ENCODE measurements at places on chromosomes 11 and 22.

DNA sequence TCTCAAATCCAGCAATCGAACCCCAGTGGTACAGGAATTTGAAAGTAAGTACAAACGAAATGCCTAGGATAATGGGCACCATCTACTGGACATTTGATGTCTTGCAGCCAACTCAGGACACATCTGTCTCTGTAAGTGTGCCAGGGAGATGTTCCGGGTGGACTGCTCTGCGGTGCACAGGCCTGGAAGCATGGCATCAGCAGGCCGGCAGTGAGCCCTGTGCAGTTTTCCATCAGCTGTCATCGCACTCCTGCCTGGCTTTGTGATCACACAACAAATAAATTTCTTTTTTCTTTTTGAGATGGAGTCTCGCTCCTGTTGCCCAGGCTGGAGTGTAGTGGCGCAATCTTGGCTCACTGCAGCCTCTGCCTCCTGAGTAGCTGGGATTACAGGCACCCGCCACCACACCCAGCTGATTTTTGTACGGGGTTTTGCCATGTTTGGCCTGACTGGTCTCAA, 71.0 kb downstream of the JAM3 start:
- H3K27me3 ChIP-seq = no peaks in the 10 kb centered on the region
- no peak overlapping the region for H3K4me3 ChIP-seq
- H3K4me1 ChIP-seq = no peaks in the 10 kb centered on the region

GRCh38 chr11:57459164-57460021, 935 bp upstream of the RTN4RL2 start:
- peak overlapping the region; percentile 77 for H3K4me3 ChIP-seq
- no peak overlapping the region for H3K27ac ChIP-seq
- H3K27me3 ChIP-seq = peaks cover 50% of the 10 kb centered on the region
- no peak for DNase-seq
- peaks cover 43% of the 10 kb centered on the region for H3K4me1 ChIP-seq
- H3K36me3 ChIP-seq = peaks cover 5% of the 10 kb centered on the region

GRCh38 chr22:27726331-27726685, 75.2 kb downstream of the MN1 start:
- H3K27me3 ChIP-seq = peaks cover 32% of the 10 kb centered on the region
- DNase-seq = no peak
- no peak overlapping the region for H3K27ac ChIP-seq
- H3K4me1 ChIP-seq = no peaks in the 10 kb centered on the region

DNA sequence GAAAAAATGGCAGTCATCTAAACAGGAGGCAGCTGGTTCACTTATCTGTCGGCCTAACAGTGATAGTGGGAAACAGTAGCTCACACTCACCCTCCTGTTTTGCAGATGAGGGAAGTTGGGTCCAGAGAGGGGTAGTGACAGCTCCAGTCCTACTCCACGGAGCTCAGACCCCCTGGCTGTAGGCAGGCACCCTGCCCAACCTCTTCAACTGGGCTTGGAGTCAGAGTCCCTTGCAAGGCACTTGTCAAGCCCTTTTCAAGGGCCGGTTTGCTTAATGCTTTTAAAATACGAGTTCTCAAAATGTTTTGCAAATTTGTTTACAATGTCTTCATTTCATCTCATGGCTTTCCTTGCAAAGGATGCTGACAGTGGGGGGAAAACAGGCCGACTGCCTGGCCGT, 75.1 kb downstream of the BMAL1 start:
- no peaks in the 10 kb centered on the region for H3K27me3 ChIP-seq
- no peak for DNase-seq
- H3K27ac ChIP-seq = no peak overlapping the region
- peaks cover 61% of the 10 kb centered on the region for H3K36me3 ChIP-seq

DNA sequence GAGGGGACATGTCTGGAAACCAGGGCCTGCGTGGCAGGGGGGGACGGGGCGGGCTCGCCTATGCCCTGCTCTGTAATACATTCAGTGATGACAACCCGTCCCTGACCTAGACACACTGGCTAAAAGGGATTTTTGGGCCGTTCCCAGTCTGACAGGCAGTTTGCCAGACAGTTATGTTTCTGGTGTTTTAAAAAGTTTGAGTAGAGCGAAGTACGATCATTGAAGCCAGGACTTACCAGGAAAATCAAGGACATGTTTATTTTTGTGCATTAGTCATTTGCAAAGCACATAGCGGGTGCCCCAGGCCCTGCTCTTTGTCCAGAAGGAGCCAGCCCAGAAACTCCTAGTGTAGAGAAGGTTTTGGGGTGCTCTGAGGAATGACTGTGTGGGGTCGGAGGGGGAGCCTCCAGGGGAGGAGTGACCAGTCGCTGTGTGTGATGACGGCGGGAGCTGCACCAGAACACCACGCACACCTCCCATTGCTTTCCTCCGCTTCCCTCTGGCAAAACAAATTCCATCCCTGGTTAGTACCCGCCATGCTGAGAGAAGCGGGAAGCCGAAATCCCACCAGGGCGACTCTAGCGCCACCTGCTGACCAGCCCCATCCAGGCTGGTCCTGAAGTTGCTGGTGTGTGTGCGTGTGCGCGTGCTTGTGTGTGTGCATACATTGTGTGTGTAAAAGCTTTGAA, 50.8 kb downstream of the FBLN1 start:
- no peaks in the 10 kb centered on the region for H3K4me1 ChIP-seq
- no peak overlapping the region for H3K4me3 ChIP-seq
- peaks cover 2% of the 10 kb centered on the region for H3K36me3 ChIP-seq
- no peak for DNase-seq
- H3K27me3 ChIP-seq = peaks cover 30% of the 10 kb centered on the region
- no peak overlapping the region for H3K27ac ChIP-seq
